ENCODE measurements at places on chromosomes 6 and 20. TPM values are rescaled to one million over a fixed set of nuclear protein-coding genes. Genes with fewer than 3 reads are reported as not detected.

- no peak for ATAC-seq
Measured at GRCh38 chr6:36774331-36774730, 64.9 kb downstream of the CPNE5 start.

DNA sequence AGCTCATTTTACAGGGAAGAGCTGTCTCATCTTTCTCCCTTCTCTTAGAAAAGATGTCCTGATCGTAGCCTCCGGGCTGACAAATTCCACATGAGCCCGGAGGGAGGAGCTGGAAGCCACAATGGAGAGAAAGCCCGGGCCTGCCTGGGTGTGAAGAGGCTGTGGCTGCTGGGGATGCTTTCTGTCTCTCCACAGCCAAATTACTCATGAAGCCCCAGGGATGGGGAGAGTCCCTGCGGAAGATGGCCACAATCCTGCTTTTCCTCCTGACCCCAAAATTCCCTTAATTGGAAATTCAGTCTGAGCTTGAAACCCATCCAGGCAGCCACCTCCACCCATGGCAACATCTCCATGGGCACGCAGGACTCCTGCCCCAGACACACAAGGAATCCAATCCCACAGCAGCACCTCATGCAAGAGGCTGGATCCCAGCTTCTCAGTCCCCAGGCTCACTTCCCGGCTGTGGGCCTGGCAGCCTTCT, 32.4 kb downstream of the JPH2 start:
- no peak for ATAC-seq

GRCh38 chr20:59645761-59646171, 41.4 kb downstream of the PHACTR3 start:
- ATAC-seq: no peak

- ATAC-seq: no peak
Measured at GRCh38 chr6:120608826-120609225, 725.5 kb downstream of the TBC1D32 start.

DNA sequence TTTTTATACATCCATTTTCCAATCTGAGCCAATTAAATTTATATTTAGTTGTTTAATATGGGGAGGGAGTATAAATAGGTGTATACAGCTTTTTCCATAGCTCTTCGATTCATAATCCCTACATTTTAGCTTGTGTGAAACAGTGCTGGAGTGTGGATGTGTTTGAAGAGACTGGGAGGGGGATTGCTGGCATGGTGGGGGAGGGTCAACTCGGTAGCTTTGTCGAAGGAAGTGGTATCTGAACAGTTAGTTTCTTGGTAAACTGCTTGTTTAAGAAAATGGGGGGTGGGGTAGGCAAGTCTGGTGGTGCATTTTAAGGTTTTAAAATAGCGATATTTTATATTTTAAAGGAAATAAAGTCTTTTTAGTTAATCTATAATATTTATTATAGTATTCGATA, 1.4 kb upstream of the LIN28B start:
- ATAC-seq: no peak

CRIP3 gene
- total RNA-seq: 0.28 TPM

GRCh38 chr6:35371494-35372262, 29.3 kb downstream of the PPARD start:
- ATAC-seq: no peak

DNA sequence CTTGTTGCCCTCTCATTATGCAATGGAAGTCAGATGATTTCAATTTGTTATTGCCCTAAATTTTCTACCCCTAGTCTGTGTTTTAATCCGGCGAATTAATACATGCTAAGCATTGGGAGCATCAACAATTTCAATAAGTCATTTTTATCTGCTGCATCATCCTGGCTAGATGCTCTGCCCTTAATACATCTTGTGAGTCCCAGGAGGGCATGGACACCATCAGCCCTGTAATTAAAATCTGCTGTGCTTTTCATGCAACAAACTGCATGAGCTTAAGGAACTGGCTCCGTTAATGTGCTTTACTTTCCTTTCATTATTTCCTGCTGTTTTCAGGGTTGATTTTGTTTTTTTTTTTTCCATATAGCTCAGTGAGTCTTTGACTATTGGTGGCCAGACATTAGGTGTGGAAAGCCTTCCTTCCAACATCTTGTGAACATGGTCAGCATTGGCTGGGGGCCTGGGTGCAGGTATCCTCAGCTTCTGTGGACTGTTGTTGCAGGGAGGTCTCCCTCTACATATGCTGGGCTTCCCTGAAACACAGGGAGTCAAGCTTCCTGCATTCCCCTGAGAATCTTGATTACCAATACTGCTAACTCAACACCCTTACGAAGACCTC, 8.5 kb upstream of the PBOV1 start:
- no peak for ATAC-seq

DNA sequence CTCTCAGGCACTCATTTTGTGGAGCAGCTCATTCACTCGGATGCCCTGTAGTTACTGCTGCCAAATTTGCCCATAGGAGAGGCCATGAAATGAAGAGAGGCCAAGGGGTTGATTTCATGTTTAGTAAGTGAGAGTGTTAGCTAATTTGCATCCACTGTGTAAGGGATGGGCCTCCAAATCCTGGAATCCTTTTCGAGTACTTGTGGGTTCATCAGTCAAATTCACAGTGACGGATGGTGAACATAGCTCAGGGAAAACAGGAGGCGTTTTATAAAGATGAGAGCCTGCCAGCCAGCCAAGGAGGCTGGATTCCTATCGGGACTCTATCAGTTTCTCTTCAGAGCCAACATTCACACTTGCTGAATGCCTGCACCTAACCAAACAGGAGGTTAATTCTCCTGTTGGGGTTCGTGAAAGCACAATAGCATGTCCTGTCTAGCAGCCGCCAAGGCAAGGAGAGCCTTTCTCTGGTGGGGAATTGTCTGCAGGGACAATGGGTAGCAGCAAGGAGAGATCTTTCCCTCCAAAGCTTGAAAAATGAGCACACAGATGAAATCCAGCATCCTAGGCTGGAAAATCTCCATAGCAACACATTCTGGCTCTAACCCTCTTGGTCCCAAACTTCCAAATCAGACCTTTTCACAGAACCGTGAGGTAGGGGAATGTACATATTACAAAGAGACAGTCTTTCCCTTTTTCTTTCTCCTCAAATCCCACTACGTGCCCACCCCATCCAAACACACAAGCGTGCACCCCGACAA, 231.4 kb upstream of the ECI2 start:
- ATAC-seq: no peak

Measured in esophagus mucosa (tissue), 1 donor.